ENCODE measurements at places on chromosomes 3 and 15.

GRCh38 chr3:197175503-197175902, 122.9 kb downstream of the DLG1 start:
- DNase-seq = no peak

DNA sequence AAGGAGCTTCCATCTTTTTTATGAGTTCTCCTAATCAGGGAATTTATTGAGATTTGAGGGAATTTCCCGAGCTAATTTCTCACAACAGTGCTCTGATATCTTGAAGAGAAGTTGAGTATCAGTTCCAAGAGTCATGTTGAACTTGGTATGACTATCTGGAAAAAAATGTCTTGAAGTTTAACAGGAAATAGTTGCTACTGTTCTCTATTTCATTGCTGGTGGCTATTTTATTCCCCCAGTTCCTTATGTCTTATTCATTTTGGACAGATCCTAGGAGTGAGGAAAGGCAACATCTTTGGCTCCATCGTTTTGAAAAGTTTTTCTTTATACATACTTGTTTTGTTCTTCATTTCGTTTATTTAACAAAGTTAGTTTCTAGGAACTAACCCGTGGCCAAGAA, 307.8 kb upstream of the AGTR1 start:
- no peak for DNase-seq

GRCh38 chr3:123818324-123818920, 65.7 kb downstream of the MYLK start:
- DNase-seq = no peak

- DNase-seq = no peak
Measured at GRCh38 chr3:187896646-187897045, 151.4 kb upstream of the BCL6 start.

All from activated naive CD8-positive, alpha-beta T cell treated with anti-CD3 and anti-CD28 coated beads for 36 hours (primary cell).